Stimulated activated CD8-positive, alpha-beta memory T cell treated with anti-CD3 and anti-CD28 coated beads, Interleukin-4, amount 100 ng/mL, for 4 hours (primary cell): ENCODE measurements at places on chromosomes 4 and X.

DNA sequence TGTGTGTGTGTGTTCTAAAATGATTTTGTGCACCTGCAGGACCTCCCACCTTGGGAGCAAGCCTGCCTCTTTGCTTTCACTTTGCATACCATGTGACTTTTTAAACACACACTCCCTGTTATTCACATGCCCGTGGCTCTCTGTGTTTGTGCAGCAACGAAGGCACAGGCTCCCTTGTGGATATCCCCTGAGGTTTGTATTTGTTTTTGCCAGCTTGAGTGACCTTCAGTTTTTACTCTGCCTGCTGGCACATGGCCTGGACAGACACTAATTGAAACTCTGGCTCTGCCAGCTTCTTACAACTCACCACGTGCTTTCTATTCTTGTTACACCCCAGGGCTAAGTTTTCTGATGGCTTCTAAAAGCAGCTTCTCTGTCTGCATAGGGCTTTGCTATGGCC is 885.8 kb downstream of the SH3BGRL start:
- no peak for DNase-seq

DNA sequence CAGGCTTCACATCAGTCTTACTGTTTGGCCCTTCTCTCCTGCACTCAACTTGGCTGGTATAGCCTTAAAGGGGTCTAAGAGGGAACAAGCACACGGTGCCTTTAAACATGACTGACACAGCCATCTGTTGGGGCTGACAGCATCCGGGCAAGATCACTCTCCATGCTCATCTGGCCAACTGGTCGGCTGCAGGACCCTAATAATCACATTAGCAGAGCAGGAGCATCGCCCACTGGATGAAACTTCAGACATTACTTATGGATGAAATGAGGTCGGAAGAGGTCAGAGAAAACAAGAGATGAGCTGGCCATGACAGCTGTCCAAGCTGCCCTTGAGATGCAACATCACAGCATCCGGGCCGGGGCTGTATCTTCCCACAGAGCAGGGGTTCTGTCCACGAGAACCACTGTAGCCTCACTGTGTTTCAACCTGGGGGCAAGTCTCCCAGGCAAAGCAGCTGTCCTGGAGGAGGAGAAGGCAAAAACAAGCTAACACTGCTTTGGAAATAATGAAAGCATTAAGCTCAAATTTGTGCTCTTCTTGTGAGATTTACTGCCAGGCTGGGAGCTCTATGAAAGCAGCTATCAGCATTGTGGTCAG is 94.4 kb upstream of the TTC29 start:
- DNase-seq: no peak

DNA sequence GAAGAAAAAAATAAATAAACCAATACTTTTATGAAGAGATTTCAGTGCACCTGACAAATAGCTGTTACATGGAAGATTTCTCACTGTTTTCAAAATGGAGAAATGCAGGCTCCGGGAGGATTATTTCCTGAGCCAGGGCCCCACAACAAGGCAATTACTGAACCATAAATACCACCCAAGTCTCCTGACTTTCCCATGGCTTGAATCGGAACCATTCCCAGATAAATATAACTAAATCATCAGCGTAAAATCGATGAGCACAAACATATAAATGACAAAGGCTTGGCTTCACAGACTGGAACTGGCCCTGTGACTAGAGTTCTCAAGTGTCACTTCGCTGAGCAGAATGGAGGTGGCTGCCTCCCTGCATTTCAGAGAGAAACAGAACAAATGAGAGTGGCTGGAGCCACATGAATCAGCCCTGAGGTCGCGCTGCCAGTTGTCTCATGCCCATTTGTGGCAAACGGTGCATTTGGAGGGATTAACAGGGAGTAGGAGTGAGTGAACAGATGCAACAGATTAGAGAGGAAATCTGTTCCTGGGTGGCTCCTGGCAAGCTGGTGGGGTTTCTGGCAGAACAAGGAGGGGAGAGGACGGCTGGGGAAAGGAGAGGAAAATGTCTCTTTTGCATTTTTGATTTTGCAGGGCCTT is 57.3 kb upstream of the STIM2 start:
- DNase-seq: no peak

GRCh38 chrX:72102126-72102525 is 29.6 kb downstream of the RTL5 start:
- no peak for DNase-seq

DNA sequence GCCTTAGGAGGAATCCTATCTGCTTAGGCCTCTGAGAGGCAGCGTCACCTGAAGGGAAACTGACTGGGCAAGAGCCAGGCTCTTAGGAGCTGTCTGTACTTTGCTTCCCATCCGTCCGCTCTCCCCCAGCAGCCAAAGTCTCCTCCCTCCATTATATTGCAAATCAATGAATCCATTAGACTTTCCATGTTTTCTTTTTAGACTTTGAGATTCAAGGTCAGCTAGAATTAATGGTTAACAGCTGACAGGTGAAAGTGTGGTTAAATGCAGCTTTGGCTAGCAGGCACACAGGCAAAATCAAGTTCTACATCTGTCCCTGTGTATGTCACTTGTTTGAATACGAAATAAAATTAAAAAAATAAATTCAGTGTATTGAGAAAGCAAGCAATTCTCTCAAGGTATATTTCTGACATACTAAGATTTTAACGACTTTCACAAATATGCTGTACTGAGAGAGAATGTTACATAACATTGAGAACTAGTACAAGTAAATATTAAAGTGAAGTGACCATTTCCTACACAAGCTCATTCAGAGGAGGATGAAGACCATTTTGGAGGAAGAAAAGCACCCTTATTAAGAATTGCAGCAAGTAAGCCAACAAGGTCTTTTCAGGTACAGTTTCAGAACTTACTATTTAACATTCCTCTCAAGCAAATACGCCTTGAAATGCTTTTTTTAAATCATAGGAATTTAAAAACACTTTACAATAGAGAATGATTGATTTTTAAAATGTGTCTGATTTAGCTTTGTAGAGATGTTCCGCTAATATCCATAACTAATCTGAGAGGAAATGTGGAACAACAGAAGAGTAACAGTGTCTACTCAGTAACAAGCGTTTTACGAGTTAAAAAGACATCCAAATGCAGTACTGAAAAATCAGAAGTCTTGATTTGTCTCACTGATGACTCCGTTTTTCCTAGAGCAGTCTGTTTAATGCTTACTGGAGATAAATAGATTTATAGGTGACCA is at the start of gene F11:
F11 (plus strand) TSS at position 507 of the 970 bp plus-strand sequence. CDS start 948 bp downstream, outside the sequence.
- DNase-seq: no peak

DNA sequence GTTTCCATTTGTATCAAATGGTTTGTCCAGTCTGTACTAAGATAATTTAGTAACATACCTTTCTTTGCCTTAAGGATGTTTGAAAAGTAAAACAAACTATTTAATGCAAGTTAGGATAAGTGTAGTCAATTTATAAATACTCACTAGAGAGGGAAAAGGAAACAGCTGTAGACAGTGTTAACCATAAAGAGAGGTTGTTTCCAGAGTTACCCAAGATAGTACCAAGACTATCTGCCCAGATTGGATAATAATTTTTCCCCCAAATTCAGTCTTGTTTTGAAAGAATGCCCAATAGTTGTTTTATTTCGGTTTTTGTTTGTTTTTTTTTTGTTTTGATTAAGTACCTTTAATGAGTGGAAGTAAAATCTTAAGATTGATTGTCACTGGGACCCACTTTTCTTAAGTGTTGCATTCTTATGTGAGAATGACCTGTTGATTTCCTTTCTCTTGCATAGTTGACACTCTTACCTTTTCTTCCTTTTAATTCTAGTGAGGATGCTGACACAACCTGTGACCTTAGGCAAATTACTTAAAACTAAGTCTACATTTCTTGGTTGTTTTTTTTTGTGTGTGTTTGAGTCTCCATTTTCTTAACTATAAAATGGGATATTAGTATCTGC is 12.8 kb downstream of the AFF1 start:
- no peak for DNase-seq

GRCh38 chr4:71141125-71141524 is 147.7 kb downstream of the DCK start:
- DNase-seq: no peak

- no peak for DNase-seq
Measured at GRCh38 chr4:181939199-181939945, 303.8 kb upstream of the TENM3 start.

DNA sequence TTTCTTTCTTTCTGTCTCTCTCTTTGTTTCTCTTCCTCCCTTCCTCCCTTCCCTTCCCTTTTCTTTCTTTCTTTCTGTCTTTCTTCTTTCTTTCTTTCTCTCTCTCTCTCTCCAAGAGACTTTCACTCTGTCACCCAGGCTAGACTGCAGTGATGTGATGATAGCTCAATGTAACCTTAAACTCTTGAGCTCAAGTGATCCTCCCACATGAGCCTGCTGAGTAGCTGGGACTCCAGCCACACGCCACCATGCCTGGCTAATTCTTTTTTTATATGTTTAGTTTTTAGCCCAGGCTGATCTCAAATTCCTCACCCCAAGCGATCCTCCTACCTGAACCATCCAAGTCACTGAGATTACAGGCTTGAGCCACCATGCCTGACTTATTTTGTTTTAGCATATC is 64.3 kb upstream of the EMCN start:
- DNase-seq: no peak

- DNase-seq: no peak
Measured at GRCh38 chr4:182567119-182567518, 323.9 kb downstream of the TENM3 start.

GRCh38 chr4:140764785-140765392 is 8.7 kb upstream of the TBC1D9 start:
- no peak for DNase-seq

- no peak for DNase-seq
Measured at GRCh38 chr4:40180356-40180755, 16.5 kb upstream of the RHOH start.

GRCh38 chrX:39772057-39772832 is 325.5 kb downstream of the BCOR start:
- DNase-seq: no peak

- DNase-seq: no peak
Measured at GRCh38 chrX:115583496-115584004, 22.6 kb downstream of the PLS3 start.

GRCh38 chr4:28488021-28488420 is 1627.4 kb downstream of the STIM2 start:
- DNase-seq: no peak

GRCh38 chr4:182409271-182409670 is 166.1 kb downstream of the TENM3 start:
- no peak for DNase-seq

- DNase-seq: no peak
Measured at GRCh38 chr4:165766976-165767375, 106.1 kb upstream of the TLL1 start.

- DNase-seq: no peak
Measured at GRCh38 chrX:18354369-18355223, at the start of gene SCML2. Gene SCML2, minus strand, starts transcription at chrX:18354688. Its CDS starts 20,617 bp downstream, at chrX:18334071.

DNA sequence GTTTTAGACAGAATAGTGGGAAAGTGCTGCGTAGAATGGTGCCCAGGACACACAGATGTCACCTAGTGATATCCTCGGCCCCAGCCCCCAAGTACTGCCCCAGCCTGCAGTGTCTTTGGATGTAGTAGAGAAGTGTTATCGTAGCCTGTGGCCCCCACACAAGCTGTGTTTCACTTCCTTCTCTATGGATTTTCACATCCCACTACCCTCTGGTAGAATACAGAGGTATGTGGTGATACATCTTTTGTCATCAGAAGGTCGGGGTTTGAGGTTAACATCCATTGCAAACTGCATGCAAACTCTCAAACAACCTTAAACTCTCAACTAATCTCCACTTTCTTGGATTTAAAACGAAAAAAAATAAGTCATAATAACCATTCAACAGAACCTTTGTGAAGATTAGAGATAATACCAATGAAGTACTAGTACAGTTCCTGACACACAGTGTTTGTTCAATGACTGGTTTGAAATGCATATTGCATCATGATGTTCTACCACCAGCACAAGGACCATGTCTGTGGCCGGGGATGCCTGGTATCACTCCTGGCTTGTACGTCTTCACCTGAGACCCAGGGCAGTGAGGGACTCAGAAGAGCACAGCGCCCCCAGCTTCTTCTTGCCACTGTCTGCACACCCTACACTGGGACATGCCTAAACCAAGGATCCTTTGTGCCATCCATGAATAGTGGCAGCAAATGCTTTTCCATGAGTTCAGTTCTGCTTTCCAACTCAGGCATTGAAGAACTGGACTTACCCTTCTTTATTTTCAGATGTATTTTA is 267.3 kb downstream of the DCTD start:
- no peak for DNase-seq

- no peak for DNase-seq
Measured at GRCh38 chrX:19514791-19515614, at the start of gene MAP3K15. Gene MAP3K15, minus strand, starts transcription at chrX:19515508. Its CDS starts 247 bp downstream, at chrX:19515261.

GRCh38 chrX:48715072-48715471 is 18.5 kb downstream of the SUV39H1 start:
- no peak for DNase-seq

DNA sequence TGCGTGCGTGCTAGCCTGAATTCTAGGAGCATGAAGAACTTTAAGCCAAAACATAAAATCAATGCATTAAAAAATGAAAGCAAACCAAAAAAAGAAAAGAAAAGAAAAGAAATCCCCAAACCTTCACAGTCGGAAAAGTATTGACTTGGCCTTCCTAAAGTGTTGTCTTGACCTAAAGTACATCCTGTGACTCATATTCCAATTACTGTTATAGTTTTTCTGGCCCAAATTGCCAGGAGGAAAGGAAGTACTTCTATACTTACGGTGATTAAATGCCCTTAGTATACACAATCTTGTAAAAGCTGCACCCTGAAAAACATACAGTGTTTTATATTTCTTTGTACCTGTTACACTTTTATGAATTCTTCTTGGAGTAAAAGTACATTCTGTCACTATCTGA is 512.8 kb downstream of the ANKRD50 start:
- no peak for DNase-seq

DNA sequence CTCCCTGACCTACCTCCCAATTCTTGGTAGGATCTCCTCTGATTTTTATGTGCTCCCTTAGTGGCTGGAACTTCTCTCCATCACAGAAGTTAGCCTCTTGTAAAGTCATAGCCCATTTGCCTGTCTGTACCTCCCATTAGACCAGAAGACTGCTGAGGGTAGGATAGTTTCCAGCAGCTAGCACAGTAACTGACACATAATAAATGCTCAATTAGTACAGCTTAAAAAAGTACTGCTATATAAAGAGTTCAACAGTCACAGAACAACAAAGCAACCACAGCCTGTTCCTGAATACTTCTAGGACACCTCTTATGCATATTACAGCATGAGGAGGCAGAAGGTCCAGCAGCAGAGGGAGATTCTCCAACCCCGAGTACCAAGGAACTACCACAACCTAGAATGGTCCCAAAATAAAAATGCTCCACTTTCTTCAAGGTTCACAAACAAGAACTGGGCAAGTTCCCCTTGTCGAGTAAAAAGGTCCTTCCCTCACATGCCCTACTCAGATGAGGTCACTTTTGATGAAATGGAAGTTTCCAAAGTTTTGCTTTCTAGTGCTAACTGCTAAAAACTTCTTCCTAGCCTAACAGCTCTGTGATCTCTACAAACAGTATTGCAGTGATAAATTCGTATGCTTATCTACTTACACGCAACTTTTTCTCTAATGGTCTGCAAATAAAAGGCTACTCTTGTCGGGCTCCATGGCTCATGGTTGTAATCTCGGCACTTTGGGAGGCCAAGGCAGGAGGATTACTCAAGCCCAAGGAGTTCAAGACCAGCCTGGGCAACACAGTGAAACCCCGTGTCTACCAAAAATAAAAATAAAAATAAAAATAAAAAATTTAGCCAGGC is 12.8 kb downstream of the MECP2 start:
- no peak for DNase-seq
